ENCODE measurements at places on chromosomes 7 and 10.

GRCh38 chr10:32169556-32169955 lies 113.3 kb upstream of the KIF5B start:
- no peaks in the 10 kb centered on the region for H3K4me1 ChIP-seq
- H3K4me3 ChIP-seq: no peak overlapping the region
- DNase-seq: no peak
- H3K27me3 ChIP-seq: no peaks in the 10 kb centered on the region
- no peak overlapping the region for H3K27ac ChIP-seq

DNA sequence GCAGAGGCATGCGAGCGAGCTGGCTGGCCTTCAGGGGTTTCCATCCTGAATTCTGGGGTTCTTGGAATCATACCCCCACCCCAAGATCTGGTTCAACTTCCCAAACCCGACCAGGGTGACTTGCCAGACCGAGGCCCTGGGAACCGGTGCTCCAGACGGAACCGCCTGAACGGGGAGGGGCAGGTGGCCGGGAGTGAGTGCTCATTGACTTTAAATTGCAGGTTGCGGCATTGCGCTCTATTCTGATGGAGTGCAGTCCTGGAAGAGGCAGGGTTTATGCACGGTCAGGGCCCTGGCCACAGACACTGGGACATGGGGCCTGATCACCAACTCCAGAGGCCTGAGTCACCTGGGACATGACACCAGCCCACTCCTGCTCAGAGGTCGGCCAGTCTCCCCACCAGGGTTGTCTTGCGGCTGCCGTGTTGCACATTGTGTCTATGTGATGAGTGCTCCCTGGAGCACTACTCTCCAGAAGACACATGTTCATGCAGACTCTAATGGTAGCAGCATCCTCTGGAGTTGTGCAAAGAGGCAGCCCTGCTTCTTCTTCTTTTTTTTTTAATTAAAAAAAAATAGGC lies 5.8 kb upstream of the DDIT4 start:
- H3K36me3 ChIP-seq: no peaks in the 10 kb centered on the region
- no peak for DNase-seq
- H3K4me1 ChIP-seq: peaks cover 51% of the 10 kb centered on the region
- no peaks in the 10 kb centered on the region for H3K27me3 ChIP-seq
- H3K4me3 ChIP-seq: no peak overlapping the region

GRCh38 chr7:146129296-146129695 lies 12.7 kb downstream of the CNTNAP2 start:
- no peak overlapping the region for H3K27ac ChIP-seq
- no peaks in the 10 kb centered on the region for H3K4me1 ChIP-seq
- H3K27me3 ChIP-seq: no peaks in the 10 kb centered on the region
- H3K4me3 ChIP-seq: no peak overlapping the region

GRCh38 chr10:91983416-91983815 lies 59.8 kb downstream of the BTAF1 start:
- DNase-seq: no peak
- H3K4me1 ChIP-seq: peaks cover 10% of the 10 kb centered on the region
- no peak overlapping the region for H3K27ac ChIP-seq
- peaks cover 41% of the 10 kb centered on the region for H3K36me3 ChIP-seq

GRCh38 chr7:1850111-1850975 lies 180.3 kb downstream of the ELFN1 start:
- no peak for DNase-seq
- H3K36me3 ChIP-seq: no peaks in the 10 kb centered on the region
- no peak overlapping the region for H3K4me3 ChIP-seq
- H3K27ac ChIP-seq: no peak overlapping the region

DNA sequence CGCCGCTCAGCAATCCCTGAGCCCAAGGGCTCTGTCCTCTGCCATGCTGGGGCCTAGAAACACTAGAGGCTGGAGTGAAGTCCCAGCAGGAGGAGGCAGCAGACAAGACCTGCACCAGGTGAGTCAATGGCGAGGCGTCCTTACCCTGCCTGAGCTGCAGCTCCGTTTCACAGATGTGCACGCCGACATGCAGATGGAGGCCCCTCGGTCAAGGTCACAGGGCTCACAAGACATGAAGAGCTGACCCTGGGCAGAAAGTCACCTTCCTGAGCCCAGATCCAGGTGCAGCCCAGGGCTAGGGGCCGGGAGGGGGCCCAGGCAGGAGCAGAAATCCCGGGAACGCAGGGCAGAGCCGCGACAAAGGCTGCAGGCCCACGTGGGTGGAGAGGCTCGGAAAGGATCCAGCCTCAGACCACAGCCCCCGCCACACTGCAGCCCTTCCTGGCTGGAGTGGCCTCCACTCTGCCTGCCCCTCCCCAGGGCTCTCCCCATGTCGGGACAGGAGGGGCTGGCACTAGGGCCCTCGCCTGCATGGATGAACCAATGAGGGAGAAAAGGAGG lies 23.8 kb downstream of the PDGFA start:
- no peak overlapping the region for H3K27ac ChIP-seq
- no peaks in the 10 kb centered on the region for H3K27me3 ChIP-seq
- DNase-seq: no peak
- no peaks in the 10 kb centered on the region for H3K36me3 ChIP-seq

All from naive B cell (primary cell).